Activated CD4-positive, alpha-beta T cell treated with anti-CD3 and anti-CD28 coated beads for 4 hours (primary cell): ENCODE measurements at places on chromosomes 5 and 9.

DNA sequence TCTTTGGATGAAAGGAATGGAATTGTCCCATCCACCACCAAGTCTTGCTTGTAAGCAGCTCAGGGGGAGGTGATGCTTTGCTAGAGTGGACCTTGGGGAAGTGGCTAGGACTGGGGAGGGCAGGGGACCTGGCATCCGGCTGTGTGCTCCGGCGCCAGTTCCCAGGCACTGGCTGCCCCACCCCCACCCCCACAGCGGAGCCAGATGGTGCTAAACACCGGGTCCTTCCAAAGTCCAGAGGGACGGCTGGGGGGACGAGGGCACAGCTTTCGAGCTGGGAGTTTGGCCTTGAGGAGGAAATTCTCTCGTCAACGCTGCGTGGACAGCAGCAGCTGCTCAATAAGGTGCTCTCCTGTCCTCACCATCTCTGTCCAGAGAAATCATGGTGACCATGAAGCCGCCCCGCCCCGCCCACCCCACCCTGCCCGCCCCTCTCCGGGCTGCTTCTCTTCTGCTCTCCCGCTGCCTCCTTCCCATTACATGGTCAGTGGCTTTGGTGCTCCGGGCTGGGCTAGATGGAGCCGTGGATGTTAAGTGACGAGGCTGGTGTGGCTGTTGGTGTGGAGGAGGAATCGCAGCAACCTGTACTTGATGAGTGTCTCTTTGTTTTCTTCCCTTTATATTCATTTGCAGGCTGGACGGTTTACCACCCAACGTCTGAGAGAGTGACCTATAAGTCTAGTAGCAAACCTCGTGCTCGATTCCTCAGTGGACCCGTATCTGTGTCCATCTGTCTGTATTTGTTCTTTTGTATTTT, 115.7 kb downstream of the WNK2 start:
- no peak for DNase-seq

GRCh38 chr9:3441197-3441816, 84.5 kb downstream of the RFX3 start:
- DNase-seq, result peak; percentile 26

- no peak for DNase-seq
Observed at GRCh38 chr9:98342098-98342819, 86.8 kb upstream of the TBC1D2 start.

GRCh38 chr5:124352312-124352711, 394.1 kb downstream of the ZNF608 start:
- no peak for DNase-seq

DNA sequence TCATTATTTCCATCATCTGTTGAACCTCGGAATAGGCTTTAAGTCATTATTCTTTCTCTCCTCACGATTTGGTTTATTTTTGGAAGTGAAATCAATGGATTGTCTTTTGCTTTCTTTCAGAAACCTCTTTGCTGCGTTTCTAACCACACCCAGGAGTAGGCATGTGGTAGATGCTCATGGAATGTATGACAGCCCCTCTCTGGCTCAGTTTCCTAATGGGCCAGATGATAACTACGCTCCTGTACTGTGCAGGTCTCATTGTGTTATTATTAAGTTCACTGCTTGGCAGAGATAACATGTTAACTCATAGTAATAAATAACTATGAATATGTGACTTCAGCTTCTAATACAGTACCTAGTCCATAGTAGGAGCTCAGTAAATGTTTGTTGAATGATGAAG, 175.5 kb upstream of the KLF4 start:
- DNase-seq, result no peak

- DNase-seq, result no peak
Observed at GRCh38 chr9:137167747-137168572, 1.9 kb downstream of the LRRC26 start.

DNA sequence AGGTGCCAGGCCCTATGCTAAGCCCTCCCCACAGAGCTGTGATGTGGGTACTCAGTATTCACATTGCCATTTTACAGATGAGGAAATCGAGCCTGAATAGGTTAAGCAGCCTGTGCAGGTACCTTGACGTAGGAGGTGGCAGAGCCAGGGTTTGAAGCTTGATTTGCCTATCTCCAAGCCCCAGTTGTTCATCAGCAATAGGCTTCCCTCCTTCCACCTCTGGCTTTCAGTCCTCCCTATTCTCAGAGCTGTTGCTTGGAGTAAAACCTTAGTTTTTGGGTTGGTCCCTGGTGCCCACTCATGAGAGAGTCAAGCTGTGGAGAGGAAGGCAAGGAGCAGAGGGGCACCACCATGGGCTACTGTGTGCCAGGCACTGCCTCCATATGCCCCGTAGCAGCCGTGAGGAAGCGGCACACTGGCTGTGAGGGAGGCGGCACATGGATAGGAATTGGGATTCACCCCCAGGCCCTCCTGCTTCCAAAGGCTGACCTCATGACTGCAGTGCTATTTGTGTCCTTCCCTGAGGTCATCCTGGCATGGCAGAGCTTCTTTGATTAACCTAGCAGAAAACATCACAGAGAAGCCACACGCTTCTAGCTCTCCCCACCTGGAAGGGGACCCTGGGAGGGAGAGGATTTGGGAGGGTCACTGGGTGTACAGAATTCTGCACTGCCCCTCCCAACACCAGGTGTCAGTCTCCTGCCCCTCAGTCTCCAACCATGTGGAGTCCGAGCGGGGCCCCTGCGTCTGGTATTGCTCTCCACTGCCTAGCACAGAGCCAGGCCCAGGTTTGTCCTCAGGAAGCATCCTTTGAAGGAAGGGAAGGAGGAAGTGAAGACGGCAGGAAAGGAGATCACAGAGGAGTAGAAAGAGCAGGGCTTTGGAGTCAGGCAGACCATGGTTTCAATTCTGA, 109.8 kb downstream of the RGS3 start:
- DNase-seq, result no peak

- no peak for DNase-seq
Observed at GRCh38 chr9:125969462-125969861, 222.3 kb downstream of the PBX3 start.

GRCh38 chr9:83208065-83208850, 145.3 kb upstream of the RASEF start:
- no peak for DNase-seq

GRCh38 chr9:114616684-114617520, 5.8 kb downstream of the TMEM268 start:
- no peak for DNase-seq

GRCh38 chr5:141845371-141845851, 32.8 kb downstream of the PCDH1 start:
- peak; percentile 30 for DNase-seq

DNA sequence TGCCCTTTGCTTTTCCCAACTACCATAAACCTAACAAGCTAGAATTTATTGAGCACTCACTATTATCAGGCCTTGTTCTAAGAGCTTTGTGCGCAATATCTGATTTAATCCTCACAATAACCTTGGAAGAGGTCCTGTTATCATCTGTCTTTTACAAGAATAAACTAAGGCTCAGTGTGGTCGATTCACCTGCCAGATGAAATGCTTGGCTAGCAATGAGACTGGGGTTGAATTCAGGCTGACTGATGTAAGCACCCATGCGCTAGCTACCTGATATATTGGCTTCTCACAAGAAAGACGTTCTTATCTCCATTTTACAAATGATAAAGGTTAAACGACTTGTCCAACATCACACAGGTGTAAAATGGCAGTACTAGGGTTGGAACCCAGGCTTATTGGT, 37.4 kb downstream of the FAT2 start:
- no peak for DNase-seq

- DNase-seq, result no peak
Observed at GRCh38 chr9:115122937-115123336, 5.0 kb upstream of the TNC start.

DNA sequence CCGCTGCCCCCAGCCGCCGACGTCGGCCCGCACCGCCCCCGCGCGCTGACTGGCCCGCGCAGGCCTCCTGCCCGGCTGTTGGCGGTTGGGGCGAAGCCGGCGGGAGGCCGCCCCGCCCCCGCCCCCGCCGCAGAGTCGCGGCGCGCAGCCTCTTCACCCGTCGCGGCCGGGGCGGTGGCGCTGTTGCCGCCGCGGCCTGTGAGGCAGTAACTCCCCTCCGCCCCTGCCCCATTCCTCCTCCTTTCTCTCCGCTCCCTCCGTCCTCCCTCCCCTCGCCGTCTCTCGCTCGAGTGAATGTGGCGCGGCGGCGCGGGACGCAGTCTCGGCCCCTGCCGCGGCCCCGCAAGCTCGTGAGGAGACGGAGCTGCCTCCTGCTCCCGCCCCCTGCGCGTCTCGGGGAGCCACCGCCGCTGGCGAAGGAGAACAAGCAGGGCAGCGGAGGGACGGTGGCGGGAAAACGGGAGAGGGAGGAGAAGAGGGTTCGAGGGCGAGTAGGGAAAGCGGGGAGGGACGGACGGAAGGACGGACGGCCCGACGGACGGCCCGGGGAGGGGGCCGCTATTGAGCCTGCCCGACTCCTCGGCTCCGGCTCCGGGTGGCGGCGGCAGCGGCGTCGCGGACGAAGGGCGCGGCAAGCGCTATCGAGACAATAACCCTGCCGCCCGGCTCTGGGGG, 637 bp upstream of the ERBIN start:
- DNase-seq, result peak; percentile 71

DNA sequence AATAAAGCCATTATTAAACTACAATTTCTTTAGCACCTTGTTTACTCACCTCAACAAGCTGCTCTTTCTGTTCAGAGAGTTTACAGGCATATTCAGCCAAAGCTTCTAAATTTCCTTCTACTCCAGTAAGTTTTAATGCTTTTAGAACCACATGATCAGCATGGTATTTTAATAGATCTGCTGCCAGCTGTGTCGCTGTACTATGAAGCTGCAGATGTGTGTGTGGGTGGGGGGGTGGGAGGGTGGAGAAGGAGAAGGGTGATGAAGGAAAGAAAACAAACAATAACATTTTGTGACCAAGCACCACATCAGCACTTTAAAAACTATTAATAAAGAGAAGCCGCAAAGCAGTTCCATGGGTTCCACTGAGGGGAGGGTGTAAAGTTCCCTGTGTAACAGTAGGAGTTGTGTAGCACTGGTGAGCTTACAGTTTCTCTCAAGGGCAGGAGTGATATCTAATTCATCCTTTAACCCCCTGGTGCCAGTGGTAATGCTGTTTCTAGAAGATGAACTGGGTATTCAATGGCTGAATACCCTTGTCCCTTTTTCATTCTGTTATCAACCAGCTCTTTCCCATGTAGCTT, 38.5 kb downstream of the ABITRAM start:
- DNase-seq, result no peak

DNA sequence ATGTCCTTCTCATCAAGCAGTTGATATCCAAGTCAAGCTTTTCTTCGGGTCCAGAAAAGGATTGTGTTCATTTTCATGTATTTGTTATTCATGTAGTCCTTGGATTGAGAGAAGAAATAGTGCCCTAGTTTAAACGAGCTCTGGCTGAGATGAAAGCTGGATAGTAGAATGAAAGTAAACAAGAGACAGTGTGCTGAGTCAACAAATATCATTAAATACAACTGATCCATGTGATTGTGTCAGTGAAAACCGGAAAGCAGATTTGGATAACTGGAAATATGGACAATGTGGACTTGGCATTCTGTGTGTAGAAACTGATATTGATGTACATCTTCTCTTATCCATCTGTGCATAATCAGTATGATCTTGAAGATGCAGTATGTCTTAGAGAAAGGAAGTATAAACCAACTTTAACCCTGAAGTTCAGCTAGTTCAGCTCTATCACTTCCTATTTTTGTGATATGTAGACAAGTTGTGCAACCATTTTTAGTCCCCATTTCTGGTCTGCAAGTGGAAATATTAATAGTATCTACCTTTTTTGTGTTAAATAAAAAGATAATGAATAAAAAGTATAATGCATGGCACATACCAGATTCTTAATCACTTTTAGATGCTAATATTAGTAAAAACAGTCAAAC, 4.4 kb downstream of the MUSK start:
- no peak for DNase-seq

- no peak for DNase-seq
Observed at GRCh38 chr9:92242260-92243136, 51.0 kb downstream of the IARS1 start.

- no peak for DNase-seq
Observed at GRCh38 chr5:40733434-40733833, 22.3 kb downstream of the TTC33 start.

DNA sequence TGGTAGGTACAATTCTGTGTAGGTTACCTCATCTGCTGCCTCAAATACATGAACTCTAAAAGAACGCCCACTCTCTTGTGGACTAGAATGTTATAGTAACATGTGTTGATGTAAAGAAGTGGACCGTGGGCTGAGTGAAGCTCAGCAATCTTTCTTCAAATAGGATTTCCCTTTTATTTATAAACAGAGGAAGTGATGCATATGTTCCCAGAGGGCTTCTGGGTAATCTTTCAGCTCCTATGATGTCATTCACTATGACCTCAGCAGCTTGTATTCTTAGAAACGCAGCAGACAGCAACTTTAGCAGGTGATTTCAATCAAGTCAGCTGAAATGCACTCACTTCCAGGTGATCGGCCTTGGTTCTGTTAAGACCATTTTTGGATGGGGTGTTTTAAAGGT, 14.4 kb downstream of the F2RL2 start:
- no peak for DNase-seq

GRCh38 chr9:114271556-114272510, 51.1 kb upstream of the ORM1 start:
- no peak for DNase-seq

GRCh38 chr9:111615928-111616327, 15.2 kb upstream of the DNAJC25 start:
- no peak for DNase-seq

DNA sequence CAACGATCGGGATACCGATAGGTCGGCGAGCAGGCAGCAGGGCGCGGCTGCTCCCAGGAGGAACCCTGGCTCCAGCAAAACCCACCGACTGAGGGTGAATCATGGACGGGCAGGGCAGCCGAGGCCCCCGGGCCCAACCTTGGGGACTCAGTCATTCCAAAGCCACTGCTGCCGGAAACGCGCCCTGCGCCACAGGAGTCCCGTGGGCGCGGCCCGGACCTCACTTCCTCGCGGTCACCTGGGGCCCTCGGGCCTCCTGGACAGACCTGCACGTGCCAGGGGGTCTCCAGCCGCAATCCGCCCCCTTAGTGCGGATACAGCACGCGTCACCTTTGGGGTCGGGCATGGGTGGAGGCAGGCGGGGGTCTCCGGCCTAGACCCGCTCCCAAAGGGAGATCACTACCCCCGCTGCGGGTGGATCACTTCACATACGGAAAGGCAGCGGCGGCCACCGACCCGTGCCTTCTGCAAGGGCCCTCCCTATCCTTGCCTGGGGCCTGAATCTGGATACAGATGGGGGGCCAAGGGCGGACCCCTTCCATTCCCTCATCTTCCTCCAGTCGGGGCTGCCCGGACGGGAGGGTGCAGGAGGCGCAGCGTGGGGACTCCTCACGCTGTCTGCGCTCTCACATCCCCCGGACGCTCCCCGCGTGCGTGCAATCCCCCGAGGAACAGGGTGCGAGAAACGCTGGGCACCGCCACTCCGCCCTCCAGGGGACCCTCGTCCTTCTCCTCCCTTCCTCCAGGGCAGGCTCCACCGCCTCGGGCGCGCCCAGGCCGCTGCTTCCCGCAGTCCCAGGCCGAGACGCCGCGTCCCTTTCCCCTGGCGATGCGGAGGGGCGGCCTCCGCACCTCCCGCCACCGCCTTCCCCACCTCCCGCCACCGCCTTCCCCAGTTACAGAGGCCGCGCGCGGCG, 586 bp downstream of the TXN start:
- DNase-seq, result peak; percentile 46

DNA sequence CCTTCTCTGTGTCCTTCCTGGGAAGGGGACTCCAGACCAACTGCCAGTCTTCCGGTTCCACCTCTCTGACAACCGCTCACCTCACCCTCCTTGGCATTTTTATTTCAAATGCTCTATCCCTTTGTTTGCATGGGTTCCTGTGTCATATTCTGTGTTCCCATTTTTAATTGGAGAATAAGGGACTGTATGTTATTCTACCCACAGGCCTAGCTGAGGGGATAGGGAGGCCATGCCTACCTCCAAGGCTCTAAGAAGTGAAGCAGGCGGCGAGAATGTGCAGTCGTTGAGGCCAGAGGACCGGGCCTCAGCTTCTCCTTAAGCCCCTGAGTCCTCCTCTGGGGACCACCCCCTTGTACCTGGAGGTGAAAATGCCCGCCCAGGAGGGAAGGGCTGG, 936 bp upstream of the WDR5 start:
- DNase-seq, result no peak
